Activated naive CD4-positive, alpha-beta T cell treated with anti-CD3 and anti-CD28 coated beads for 36 hours (primary cell): ENCODE measurements at places on chromosomes 7 and 10. TPM values are rescaled to one million over a fixed set of nuclear protein-coding genes. Genes with fewer than 3 reads are reported as not detected.

DNA sequence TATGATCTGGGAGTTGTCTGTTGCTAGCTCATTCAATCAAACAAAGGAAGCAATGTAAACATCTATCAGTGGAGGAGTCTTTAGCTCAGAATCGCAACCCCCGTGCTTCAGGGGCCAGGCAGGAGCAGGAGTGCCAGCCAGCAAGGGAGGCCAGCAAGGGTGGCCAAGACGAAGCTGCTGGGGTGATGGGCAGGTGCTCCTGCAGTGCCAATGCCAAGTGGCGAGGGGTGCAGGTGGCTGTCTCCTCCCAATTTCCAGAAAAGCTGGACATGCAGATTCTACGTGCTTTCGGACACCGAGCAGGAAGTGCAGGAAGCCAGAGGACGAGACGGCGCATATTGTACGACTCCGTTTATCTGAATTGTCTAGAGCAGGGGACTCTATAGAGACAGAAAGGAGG lies 48.1 kb upstream of the EBF3 start:
- H3K4me1 ChIP-seq = no peaks in the 10 kb centered on the region
- no peak for DNase-seq
- H3K4me3 ChIP-seq = no peak overlapping the region
- peaks cover 16% of the 10 kb centered on the region for H3K27me3 ChIP-seq
- no peaks in the 10 kb centered on the region for H3K36me3 ChIP-seq
- peak overlapping the region; percentile 41 for H3K27ac ChIP-seq

DNA sequence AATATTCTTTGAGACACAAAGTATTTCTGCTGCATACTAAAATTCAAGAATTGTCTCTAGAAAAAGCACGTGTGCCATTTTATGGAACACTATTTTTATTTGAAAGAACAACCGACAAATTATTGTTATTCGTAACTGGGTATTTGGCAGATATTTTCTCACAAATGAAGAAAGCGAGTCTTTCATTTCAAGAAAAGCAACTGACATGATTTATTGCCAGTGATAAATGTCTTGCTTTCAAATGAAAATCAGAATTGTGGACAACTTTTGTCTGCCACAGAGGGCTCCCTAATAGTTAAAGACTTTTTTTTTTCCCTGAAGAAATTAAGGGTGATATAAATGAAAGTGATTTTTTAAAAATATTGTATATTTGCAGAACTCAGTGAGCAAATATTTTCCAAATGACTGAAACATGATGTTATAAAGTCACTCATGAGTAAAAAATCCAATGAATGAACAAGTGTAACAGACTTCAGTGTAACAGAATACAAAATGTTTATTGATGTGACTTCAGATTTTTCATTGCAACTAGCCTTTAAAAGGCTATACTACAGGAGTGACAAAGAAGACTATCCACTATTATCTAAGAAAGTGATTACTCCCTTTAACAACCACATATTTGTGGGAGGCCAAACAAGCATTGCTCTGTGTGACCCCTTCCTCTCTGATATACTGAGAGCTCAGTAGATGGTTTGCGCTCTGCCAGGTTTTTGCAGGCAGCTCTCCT lies 49.0 kb upstream of the SEMA3E start:
- H3K27ac ChIP-seq = no peak overlapping the region
- no peak overlapping the region for H3K4me3 ChIP-seq
- H3K4me1 ChIP-seq = no peaks in the 10 kb centered on the region
- DNase-seq = no peak

The GDF2 gene
- total RNA-seq = not detected

DNA sequence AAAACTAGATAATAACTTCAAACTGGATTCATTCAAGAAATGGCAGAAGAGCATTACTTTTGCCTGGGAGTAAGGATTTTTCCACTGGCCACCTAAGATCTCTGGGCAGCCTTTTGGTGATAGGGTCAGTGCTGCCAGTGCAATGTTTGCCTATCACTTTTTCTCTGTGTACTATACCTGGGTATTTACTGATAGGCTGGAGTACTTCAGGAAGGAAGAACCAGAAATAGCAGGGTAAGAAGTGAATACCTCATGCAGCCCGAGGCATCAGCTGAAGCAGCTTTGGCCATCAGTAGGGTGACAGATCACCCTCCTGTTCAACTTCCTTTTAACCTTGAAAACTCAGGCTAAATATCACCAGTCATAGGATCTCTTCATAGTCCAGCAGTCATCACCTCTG lies 5.5 kb upstream of the PAPSS2 start:
- no peak overlapping the region for H3K4me3 ChIP-seq
- H3K27me3 ChIP-seq = peaks cover 19% of the 10 kb centered on the region
- no peak overlapping the region for H3K27ac ChIP-seq

GRCh38 chr10:127762925-127763324 lies 25.9 kb downstream of the FOXI2 start:
- no peaks in the 10 kb centered on the region for H3K4me1 ChIP-seq
- H3K27me3 ChIP-seq = peaks cover 16% of the 10 kb centered on the region
- no peaks in the 10 kb centered on the region for H3K36me3 ChIP-seq
- DNase-seq = no peak

- no peak for DNase-seq
- H3K27ac ChIP-seq = no peak overlapping the region
- H3K27me3 ChIP-seq = no peaks in the 10 kb centered on the region
- no peaks in the 10 kb centered on the region for H3K36me3 ChIP-seq
- H3K4me3 ChIP-seq = no peak overlapping the region
Measured at GRCh38 chr10:13729586-13730305, 143.0 kb downstream of the PRPF18 start.

GRCh38 chr10:20454331-20454730 lies 442.8 kb downstream of the NEBL start:
- H3K4me3 ChIP-seq = no peak overlapping the region
- no peaks in the 10 kb centered on the region for H3K4me1 ChIP-seq
- H3K27me3 ChIP-seq = no peaks in the 10 kb centered on the region
- no peak for DNase-seq
- H3K27ac ChIP-seq = no peak overlapping the region

DNA sequence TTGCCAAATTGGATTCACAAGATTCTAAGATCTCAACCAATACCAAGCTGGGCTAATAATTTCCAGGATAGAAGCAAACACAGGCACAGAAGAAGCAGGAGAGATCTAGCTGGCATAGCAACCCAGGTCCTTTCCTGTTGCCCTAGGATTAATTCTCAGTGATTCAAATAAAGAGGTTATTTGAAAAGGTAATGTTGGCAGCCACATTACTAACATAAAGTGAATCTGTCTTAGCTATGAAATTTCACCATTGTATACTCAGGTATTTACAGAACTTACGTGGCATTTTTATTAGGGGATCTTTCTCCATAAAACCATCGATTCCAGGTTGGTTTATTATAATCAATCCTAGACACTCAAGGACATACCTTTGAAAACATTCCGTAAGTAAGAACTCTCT lies 379.3 kb upstream of the POM121L12 start:
- H3K4me1 ChIP-seq = no peaks in the 10 kb centered on the region
- no peak overlapping the region for H3K27ac ChIP-seq
- no peaks in the 10 kb centered on the region for H3K36me3 ChIP-seq

DNA sequence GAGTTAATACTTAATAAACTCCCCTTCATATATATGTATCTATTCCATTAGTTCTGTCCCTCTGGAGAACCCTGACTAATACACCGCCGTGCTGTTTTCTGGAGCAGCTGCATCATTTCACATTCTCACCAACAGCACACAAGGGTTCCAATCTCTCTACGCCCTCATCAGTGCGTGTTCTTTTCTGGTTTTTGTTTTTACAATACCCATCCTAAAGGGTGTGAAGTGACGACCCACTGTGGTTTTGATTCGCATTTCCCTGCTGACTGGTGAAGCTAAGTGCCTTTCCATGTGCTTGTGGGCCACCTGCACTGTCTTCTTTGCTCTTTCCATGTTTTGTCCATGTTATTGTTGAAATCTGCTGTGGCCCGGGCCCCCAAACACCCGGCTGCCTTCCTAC lies 11.0 kb upstream of the INSIG1 start:
- H3K36me3 ChIP-seq = no peaks in the 10 kb centered on the region
- H3K27me3 ChIP-seq = no peaks in the 10 kb centered on the region
- H3K4me1 ChIP-seq = peaks cover 51% of the 10 kb centered on the region
- no peak overlapping the region for H3K4me3 ChIP-seq
- DNase-seq = peak; percentile 30

- no peak overlapping the region for H3K27ac ChIP-seq
- H3K4me3 ChIP-seq = no peak overlapping the region
- no peaks in the 10 kb centered on the region for H3K4me1 ChIP-seq
- DNase-seq = no peak
- H3K27me3 ChIP-seq = no peaks in the 10 kb centered on the region
Measured at GRCh38 chr7:158943234-158943633, 86.9 kb downstream of the DYNC2I1 start.

DNA sequence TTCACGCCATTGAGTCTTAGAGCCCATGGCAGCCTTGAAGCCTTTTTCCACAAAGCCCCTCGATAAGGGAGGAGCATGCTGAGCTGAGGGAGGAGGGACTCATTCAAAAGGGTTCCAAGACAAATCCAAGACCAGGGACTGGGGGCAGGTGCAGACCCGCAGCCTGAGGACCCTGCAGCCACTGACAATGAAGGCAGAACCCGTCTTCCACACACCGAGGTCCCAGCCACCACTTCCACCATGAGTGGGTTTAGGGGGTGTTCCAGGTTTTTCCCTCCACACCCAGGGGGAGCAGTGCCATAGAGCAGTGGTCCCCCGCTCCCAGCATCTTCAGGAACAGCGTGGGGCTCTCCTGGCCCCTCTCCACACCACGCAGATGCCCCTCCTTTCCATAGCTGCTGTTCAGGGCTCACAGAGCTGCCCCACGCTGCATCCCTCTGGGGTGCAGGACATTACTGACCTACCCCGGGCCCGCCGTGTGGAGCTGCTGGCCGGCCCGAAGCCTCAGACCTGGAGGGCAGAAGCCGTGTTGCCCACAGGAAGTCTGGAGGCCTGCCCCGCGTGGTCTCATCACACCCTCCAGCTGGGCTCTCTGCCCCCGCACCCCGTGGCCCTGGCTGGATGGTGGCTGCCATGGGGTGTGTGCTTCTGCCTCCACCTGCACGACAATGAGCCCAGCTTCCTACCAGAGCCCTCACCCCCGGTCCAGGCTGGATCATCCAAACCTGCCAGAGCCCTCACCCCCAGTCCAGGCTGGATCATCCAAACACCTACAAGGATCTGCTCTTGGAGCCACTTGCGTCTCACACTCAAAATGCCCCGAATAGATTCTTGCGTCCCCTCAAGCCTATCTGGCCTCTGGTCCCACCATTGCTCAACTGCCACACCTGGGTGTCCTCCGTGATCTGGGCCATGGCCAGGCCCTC lies 220.0 kb upstream of the TCERG1L start:
- no peaks in the 10 kb centered on the region for H3K36me3 ChIP-seq
- no peak overlapping the region for H3K27ac ChIP-seq
- H3K4me3 ChIP-seq = no peak overlapping the region
- no peak for DNase-seq
- no peaks in the 10 kb centered on the region for H3K4me1 ChIP-seq

DNA sequence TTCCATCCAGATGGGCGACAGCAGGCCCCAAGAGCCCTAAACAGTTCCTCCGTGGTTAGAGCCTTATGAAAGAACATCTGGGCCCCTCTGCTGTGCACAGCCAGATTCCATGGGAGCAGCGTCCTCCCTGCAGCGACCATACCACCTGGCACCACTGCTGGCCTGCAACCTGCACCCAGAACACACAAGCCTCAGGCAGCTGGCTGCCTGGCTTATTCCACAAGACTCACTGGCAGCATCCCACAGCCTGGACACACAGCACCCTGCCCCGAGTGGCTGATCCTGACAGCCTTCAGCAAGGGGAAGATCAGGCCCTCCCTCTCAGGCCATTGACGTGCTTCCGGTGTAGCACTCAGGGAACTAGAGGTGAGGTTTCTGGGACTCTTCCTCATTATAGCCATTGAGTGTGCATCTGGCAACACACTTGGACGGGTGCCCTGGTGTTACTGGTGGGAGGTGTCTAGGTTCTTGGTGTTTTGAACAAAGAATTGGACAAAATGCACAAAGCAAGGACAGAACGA lies 33.7 kb upstream of the ERCC6 start:
- H3K4me1 ChIP-seq = no peaks in the 10 kb centered on the region
- no peaks in the 10 kb centered on the region for H3K36me3 ChIP-seq
- H3K27me3 ChIP-seq = peaks cover 3% of the 10 kb centered on the region
- H3K4me3 ChIP-seq = no peak overlapping the region

- no peak overlapping the region for H3K4me3 ChIP-seq
- no peaks in the 10 kb centered on the region for H3K4me1 ChIP-seq
- no peaks in the 10 kb centered on the region for H3K27me3 ChIP-seq
- DNase-seq = no peak
Measured at GRCh38 chr7:132742189-132742612, 165.9 kb upstream of the PLXNA4 start.

The TSPAN33 gene
- 7.2 TPM for total RNA-seq

- H3K4me3 ChIP-seq = no peak overlapping the region
- H3K27me3 ChIP-seq = no peaks in the 10 kb centered on the region
- no peak overlapping the region for H3K27ac ChIP-seq
- no peaks in the 10 kb centered on the region for H3K4me1 ChIP-seq
- DNase-seq = no peak
Measured at GRCh38 chr7:45069444-45070253, 19.1 kb downstream of the NACAD start.

DNA sequence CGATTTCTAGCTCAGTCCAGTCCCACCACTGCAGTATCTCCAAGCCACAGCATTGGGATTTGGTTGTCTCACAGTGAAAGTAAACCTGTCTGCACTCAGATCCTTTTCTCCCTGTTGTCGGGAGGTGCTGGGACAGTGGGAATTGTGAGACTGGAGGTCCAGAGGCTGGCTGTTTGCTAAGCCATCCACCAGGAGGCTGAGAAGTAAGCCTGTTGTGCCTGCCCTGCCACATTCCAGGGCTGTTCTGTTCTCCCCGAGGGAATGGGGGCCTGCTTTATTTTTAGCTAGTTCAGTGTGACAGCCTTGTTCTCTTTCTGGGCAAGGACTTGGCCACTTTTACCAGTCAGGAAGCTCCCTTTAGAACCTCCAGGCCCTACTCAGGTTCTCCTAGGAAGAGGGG lies 54.9 kb downstream of the HK1 start:
- no peak for DNase-seq
- no peak overlapping the region for H3K4me3 ChIP-seq
- peaks cover 61% of the 10 kb centered on the region for H3K4me1 ChIP-seq
- no peaks in the 10 kb centered on the region for H3K27me3 ChIP-seq
- H3K27ac ChIP-seq = no peak overlapping the region

- no peak overlapping the region for H3K27ac ChIP-seq
- no peak for DNase-seq
- no peaks in the 10 kb centered on the region for H3K36me3 ChIP-seq
- H3K4me3 ChIP-seq = no peak overlapping the region
Measured at GRCh38 chr7:122183106-122183505, 39.1 kb upstream of the AASS start.

GRCh38 chr10:62433181-62433692 lies 59.1 kb downstream of the ZNF365 start:
- H3K4me3 ChIP-seq = no peak overlapping the region
- peaks cover 23% of the 10 kb centered on the region for H3K4me1 ChIP-seq
- peaks cover 10% of the 10 kb centered on the region for H3K27me3 ChIP-seq
- H3K27ac ChIP-seq = no peak overlapping the region

DNA sequence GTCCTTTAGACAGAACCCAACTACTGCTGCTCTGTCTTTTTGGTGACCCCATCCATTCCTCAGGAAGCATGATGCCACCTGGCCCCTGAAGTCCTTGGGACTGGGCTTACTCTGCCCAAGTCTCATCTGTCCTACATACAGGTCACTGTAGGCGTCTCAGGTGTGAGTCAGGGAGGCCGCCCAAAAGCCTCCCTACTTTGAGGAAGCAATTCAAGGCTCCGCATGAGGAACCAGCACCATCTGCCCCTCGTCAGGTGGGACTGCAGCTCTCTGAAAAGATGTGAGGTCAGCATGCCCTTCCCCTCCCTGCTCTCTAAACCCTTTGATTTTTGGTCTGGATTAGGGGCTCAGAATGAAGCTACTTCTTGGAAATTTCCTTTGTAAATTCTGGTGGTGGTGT lies 354.8 kb downstream of the CXCL12 start:
- no peaks in the 10 kb centered on the region for H3K36me3 ChIP-seq
- H3K27ac ChIP-seq = no peak overlapping the region
